ENCODE measurements at places on chromosomes 12 and 14.

- DNase-seq: no peak
These were observed 14.6 kb upstream of the RILPL1 start for GRCh38 chr12:123548107-123548506.

GRCh38 chr12:119229837-119230236 lies 51.1 kb downstream of the HSPB8 start:
- no peak for DNase-seq

GRCh38 chr14:99725774-99726537 lies 41.9 kb downstream of the CYP46A1 start:
- no peak for DNase-seq

GRCh38 chr12:92539976-92540781 lies 162.6 kb upstream of the PLEKHG7 start:
- no peak for DNase-seq

DNA sequence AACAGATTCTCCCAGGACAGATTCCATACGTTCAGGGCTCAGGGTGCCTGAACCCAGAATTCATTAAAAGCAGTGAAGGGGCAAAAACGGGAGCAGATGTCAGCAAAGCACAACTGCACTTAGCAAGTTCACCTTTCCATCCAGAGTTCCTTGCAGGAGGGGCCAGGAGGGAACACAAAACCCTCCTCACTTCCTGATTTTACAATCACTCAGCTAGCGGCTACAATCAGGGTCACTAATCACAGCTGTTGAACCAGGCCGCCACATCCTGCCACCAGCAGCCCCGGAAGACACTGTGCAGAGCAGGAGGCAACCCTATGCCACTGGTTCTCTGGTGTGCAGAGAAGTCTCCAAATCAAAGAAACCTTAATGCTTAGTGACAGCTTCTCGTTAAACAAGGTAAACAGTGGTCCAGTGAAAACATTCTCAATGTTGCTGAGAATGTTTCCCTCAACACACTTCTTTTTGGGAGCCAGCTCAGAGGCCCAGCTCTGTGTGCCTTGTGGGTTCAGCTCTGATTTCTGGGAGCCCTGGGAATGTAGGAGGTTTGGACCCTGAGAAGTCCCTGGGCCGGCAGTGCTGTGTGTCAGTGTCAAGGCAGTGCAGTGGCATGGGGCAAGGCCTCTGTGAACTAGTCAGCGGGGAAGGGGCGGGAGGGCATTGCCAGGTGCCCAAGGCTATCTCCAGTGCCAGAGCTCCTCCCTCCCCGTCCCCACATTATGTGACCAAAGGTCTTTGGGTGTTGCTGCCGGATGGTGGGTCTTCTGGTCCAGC lies 54.5 kb downstream of the VCPKMT start:
- DNase-seq: no peak

DNA sequence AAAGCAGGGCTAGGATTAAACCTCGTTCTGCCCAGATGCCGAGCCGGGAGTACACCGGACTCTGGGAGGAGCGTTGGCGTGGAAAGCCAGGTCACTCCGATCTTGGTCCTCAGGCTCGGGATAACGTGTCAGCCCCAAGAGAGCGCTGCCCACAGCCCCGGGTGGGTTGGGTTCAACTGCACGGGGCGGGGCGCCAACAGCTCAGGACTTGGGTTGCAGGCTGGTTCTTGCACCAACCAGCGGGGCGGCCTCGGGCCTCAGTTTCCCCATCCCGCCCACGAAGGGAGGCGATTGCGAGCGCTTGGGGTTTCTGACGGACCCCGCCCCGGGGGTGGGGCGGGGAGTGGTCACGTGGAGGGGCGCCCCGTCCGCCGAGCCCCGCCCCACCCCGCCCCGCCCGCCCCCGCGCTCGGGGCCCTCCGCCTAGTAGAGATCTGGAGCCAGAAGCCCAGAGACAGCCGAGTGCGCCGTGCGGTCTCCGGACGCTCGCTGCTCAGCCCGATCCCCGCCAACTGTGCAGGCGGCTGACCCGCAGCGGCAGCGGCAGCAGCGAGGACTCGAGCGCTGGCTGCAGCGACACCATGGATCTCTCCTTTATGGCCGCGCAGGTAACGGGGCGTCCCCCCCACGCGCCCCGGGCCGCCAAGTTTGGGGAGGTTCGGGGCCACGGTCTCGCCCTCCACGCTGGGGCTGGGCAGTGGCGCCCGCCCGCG lies at the start of gene C14orf132:
TSS of gene C14orf132 (plus strand) at position 443 of the 713 bp plus-strand sequence. CDS start at position 582, 139 bp downstream.
- no peak for DNase-seq

DNA sequence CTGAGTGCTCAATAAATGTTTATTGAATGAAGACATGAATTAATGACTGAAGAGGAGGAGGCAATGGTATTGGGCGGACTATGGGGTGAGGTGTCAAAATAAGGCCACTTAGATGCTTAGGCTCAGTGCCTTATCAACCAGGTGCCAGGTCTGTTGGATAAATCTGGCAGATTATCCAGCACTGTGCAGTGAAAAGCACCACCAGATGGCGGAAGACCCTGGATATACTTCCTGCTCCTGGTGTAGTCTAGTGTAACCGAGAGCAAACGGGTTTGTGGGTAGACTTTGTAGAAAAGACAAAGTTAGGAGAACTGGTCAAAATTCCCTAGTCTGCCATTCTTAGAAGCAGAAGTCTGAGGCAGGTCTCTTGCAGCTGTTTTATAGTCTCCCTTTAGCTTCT lies 306.3 kb downstream of the ATP23 start:
- DNase-seq: no peak

GRCh38 chr14:62006116-62006731 lies 244.0 kb downstream of the SNAPC1 start:
- DNase-seq: no peak

DNA sequence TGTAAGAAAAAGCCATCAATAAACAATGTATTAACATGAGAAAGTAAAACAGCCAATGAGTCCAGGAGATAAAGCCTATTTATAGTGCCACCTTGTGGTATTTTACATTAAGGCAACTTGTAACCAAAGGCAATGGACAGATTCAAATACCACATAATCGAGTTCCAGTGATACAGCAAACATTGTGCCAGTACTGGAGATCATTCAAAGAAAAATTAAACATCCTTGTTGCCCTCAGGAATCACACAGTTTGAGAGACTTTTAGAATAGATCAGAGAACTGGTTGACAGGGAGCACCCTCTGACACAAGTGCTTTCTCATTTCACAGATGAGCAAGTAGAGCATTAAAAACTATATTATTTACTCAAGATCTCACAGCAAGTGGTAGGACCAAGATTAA lies 98.1 kb downstream of the DDHD1 start:
- no peak for DNase-seq

DNA sequence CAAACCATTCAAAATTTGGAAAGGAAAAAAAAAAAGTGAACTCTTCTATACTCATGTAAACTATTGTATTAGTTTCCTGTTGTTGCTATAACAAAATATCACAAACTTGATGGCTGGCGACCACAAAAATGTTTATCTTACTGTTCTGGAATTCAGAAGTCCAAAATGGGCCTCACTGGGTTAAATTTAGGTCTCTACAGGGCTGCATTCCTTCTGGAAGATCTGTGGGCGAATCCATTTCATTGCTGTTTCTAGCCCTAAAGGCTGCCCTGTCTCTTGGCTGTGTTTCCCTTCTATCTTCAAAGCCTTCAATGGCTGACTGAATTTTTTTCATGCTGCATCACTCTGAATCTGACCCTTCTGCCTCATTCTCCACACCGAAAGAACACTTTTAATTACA lies 105.1 kb upstream of the NAV3 start:
- DNase-seq: no peak

- DNase-seq: no peak
These were observed 13.0 kb downstream of the FERMT2 start for GRCh38 chr14:52937869-52938268.

- no peak for DNase-seq
These were observed 230.0 kb upstream of the EGLN3 start for GRCh38 chr14:34180869-34181268.

DNA sequence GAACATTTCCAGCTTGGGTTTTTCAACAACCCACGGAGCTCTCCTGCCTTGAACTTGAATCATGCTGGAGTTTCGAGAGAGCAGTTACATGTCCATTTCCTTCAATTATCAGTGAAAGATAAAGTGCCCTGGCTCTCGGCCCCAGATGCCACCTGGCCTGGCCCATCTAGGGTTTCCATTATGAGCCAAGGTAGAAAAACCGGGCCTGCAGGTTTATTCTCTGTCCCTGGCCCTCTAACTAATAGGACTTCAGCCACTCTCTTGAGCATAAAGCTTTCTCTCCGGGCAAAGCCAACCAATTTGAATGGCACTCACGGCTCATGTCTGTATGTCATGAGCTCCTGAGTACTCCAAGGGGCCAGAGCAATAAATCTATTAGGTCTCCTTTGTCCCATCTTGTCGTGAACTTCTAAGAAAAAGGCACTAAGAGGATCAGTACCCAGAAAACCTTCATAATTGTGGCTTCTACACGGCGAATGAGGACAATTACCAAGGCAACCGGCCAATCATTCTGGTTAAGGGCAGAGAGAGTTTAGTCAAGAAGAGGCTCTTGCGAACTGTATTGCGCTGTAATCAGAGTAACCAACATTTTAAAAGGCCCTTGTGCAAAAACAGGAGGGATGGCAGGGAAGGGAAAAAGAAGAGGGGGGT lies 392.3 kb downstream of the MED13L start:
- DNase-seq: no peak

DNA sequence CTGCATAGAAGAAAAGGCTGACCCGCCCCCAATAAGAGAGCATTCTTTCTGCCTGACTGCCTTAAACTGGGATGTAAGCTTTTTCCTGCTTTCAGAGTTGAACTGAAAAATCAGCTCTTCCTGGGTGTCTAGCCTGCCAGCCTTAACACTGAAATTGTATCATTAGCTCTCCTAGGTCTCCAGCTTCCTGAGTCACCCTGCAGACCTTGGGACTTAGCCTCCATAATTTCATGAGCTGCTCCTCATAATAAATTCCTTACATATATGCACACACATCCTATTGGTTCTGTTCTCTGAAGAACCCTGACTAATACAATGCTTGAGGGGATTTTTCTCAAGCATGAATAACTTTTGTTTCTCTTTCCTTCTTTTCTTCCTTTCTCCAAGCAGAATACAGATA lies 76.4 kb upstream of the FAR2 start:
- DNase-seq: no peak

- DNase-seq: no peak
These were observed 172.9 kb upstream of the PRICKLE1 start for GRCh38 chr12:42762395-42762925.

- no peak for DNase-seq
These were observed 111.2 kb downstream of the ST8SIA1 start for GRCh38 chr12:22223356-22223755.

DNA sequence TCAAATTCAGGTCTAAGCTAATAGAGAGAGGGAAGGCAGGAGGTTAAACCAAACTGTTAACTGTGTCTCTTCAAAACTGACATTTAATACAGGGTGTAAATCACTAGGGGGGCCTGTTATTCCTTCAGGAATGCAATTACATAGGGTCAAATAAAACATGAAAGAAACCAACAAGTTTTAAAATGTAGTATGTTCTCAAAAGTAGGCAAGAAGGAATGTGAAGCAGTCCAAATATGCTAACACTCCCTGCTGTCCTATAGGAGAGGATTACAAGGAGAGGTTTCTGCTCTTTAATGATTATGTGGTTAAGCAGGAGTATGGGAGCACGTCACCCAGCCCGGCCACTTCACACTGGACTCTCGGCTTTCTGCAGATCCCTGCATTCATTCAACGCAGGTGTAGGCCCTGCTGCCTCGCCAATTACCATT lies 42.5 kb upstream of the BMP4 start:
- no peak for DNase-seq

DNA sequence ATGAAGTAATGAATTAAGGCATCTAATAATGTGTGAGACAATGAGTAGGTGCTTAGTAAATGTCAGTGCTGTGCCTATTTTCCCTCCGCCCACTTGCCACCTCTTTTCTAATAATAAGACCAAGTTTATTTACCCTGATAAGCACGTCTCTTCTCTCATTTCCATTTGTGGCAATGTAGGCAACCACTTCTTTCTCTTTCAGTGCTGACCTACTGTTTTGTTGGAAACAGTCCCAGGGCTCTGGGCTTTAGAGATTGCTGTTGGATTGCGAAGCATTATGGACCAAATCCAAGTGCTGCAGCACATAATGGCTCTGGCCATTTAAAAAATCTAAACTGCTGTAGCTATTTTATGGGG lies 141.3 kb upstream of the PLEKHG7 start:
- DNase-seq: no peak

- no peak for DNase-seq
These were observed 245.6 kb upstream of the ATP2B1 start for GRCh38 chr12:89954259-89954658.

DNA sequence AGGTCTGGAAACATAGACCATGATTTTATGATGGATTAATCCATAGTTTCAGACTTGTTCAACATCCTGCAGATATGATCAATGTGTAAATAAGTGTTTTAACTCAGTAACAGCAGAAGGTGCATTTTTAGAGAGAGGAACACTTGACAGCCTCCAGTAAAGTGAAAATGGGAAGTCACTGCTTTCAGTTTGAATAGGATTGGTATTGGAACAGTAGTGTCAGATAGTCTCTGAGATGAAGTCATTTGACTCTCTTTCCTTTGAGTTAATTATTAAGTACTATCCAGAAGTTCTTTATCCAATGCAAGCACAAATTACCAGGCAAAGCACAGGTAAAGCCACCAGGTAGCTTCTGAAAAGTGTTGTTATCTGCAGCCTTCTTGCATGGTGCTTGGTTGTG lies 14.5 kb upstream of the NAV3 start:
- DNase-seq: no peak

- DNase-seq: no peak
These were observed 145.6 kb upstream of the NCOR2 start for GRCh38 chr12:124713041-124713435.

DNA sequence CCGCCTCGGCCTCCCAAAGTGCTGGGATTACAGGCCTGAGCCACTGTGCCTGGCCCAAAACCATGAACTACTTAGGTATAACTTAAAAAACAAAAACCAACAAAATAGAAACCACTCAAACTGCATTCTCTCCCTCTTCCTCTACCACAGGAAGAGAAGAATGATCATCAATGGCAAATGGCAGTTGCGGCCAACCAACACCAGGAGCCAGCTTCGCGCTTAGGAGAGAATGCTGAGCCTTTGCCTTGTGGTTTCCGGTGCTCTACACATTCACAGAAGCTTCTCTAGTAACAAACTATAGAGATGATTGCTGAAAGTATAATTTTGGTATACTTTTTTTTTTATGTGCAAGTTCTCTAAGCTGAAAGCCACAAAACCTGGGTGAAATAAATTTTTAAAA lies 17.1 kb downstream of the CATSPERB start:
- DNase-seq: peak; percentile 3

GRCh38 chr14:105255021-105255507 lies 6.7 kb downstream of the BTBD6 start:
- no peak for DNase-seq

All from stimulated activated CD8-positive, alpha-beta memory T cell treated with anti-CD3 and anti-CD28 coated beads, Interleukin-7, amount 100 ng/mL, for 1 hour (primary cell).